Calu3 (cell line): ENCODE measurements at places on chromosomes 12 and 14. TPM values are rescaled to one million over a fixed set of nuclear protein-coding genes. Genes with fewer than 3 reads are reported as not detected.

Gene BBOF1
- total RNA-seq = 1.3 and 1.8 TPM in 2 replicates

Gene FOXM1
- total RNA-seq = 85.8 and 103 TPM in 2 replicates

Gene DPPA3
- not detected in 2 replicates for total RNA-seq

DNA sequence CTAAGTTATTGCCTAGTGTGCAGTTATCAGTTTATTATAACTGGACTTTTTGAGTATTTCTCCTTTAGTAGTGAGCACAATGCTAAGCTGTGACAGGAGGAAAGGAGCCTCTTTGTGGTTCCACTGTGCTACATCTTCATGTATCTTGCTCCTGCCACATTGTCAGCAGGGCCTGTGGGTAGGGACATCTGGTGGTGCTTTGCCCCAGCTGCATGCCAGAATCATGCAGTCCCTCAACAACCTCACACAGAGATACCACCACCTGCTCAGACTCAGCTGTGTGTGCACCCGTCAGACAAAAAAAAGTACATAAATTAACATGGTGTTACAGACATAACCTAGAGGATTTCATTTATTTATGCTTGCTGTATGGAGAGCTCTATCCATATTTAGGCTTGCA is 51.1 kb downstream of the MIS18BP1 start:
- no peaks in the 10 kb centered on the region for H3K27me3 ChIP-seq
- no peak overlapping the region for H3K27ac ChIP-seq
- DNase-seq = no peak
- no peaks in the 10 kb centered on the region for H3K4me1 ChIP-seq

Gene PTHLH
- total RNA-seq = 0.91 and 1.3 TPM in 2 replicates

GRCh38 chr12:14514154-14514842 is 53.4 kb downstream of the PLBD1 start:
- peak; percentile 72 for DNase-seq
- H3K27ac ChIP-seq = peak overlapping the region; percentile 63
- H3K4me1 ChIP-seq = peaks cover 24% of the 10 kb centered on the region
- peaks cover 19% of the 10 kb centered on the region for H3K36me3 ChIP-seq
- no peaks in the 10 kb centered on the region for H3K27me3 ChIP-seq
- no peak overlapping the region for H3K4me3 ChIP-seq

- H3K27me3 ChIP-seq = no peaks in the 10 kb centered on the region
- peaks cover 12% of the 10 kb centered on the region for H3K4me1 ChIP-seq
- no peak overlapping the region for H3K4me3 ChIP-seq
- no peaks in the 10 kb centered on the region for H3K36me3 ChIP-seq
- H3K27ac ChIP-seq = no peak overlapping the region
- no peak for DNase-seq
Observed at GRCh38 chr14:44700694-44701093, 193.6 kb upstream of the FSCB start.

DNA sequence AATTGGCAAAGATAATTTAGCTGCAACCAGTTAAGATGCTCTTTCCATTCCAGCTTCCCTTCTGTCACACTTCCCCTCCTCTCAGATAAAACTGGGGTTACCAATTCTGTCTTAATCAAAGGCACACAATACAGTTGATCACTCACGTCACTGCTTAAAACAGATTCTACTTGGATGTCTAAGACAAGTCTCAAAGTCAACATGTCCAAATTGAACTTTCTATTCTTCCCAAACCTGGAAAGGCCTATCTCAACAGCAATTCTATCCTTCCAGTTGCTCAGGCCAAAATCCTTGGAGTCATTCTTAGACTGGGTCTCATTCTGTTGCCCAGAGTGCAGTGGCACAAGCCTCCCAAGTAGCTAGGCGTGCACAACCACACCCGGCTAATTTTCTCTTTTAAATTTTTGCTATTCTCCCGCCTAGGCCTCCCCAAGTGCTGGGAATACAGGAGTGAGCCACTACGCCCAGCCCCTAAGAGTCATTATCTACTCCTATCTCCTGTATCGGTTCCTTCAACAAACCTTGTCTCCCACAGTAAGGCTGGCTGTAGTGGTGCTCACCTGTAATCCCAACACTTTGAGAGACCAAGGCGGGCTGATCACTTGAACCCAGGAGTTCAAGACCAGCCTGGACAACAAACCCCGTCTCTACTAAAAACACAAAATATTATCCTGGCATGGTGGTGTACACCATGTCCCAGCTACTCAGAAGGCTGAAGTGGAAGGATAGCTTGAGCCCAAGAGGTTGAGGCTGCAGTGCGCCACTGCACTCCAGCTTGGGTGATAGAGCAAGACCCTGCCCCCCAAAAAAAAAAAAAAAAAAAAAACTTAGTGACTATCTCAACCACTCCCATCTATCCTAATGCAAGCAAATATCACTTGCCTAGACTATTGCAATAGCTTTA is 4.7 kb downstream of the RPS29 start:
- H3K27me3 ChIP-seq = no peaks in the 10 kb centered on the region
- H3K27ac ChIP-seq = peak overlapping the region; percentile 32
- peaks cover 75% of the 10 kb centered on the region for H3K36me3 ChIP-seq
- H3K4me1 ChIP-seq = peaks cover 33% of the 10 kb centered on the region
- DNase-seq = no peak

- DNase-seq = no peak
- no peaks in the 10 kb centered on the region for H3K36me3 ChIP-seq
- H3K4me1 ChIP-seq = peaks cover 16% of the 10 kb centered on the region
- H3K27me3 ChIP-seq = no peaks in the 10 kb centered on the region
Observed at GRCh38 chr12:26135571-26135970, 10.7 kb upstream of the BHLHE41 start.

- H3K27ac ChIP-seq = peak overlapping the region; percentile 86
- peaks cover 20% of the 10 kb centered on the region for H3K36me3 ChIP-seq
- no peaks in the 10 kb centered on the region for H3K27me3 ChIP-seq
Observed at GRCh38 chr12:122063694-122064024, 14.9 kb upstream of the MLXIP start.

Gene SERPINA5
- 20.7 and 21.6 TPM in 2 replicates for total RNA-seq

GRCh38 chr12:61311413-61311812 is 948.8 kb upstream of the USP15 start:
- no peak overlapping the region for H3K27ac ChIP-seq
- no peak for DNase-seq
- no peaks in the 10 kb centered on the region for H3K27me3 ChIP-seq
- no peaks in the 10 kb centered on the region for H3K4me1 ChIP-seq

GRCh38 chr12:129971721-129972120 is 67.9 kb upstream of the TMEM132D start:
- no peak overlapping the region for H3K27ac ChIP-seq
- no peak overlapping the region for H3K4me3 ChIP-seq
- H3K27me3 ChIP-seq = no peaks in the 10 kb centered on the region
- no peaks in the 10 kb centered on the region for H3K4me1 ChIP-seq

GRCh38 chr14:91829511-91829910 is 37.8 kb downstream of the TC2N start:
- no peak for DNase-seq
- peaks cover 73% of the 10 kb centered on the region for H3K4me1 ChIP-seq
- H3K4me3 ChIP-seq = peak overlapping the region; percentile 47
- no peaks in the 10 kb centered on the region for H3K27me3 ChIP-seq
- peak overlapping the region; percentile 79 for H3K27ac ChIP-seq
- H3K36me3 ChIP-seq = peaks cover 32% of the 10 kb centered on the region

GRCh38 chr14:42111355-42111754 is 504.7 kb downstream of the LRFN5 start:
- no peak overlapping the region for H3K4me3 ChIP-seq
- H3K27me3 ChIP-seq = no peaks in the 10 kb centered on the region
- no peaks in the 10 kb centered on the region for H3K36me3 ChIP-seq
- DNase-seq = no peak
- H3K4me1 ChIP-seq = no peaks in the 10 kb centered on the region
- no peak overlapping the region for H3K27ac ChIP-seq

DNA sequence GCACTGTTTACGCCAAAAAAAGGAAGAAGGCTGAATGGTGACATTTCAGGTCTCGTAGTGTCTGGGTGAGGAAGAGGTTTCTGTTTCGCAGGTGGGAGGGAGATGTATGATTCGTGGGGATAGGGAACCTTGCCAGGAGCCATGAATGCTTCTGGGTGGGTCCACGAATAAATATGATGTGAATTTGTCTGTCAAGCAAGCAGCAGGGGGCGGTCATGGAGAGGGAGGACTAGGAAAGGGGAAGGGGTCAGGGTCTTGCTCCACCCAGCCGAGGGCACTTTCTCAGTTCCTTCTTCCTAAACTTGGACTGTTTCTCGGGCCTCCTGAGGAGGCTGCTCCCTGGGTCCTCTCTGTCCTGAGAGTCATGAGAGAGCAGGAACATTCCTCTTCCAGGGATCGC is 72.5 kb downstream of the LGMN start:
- DNase-seq = no peak
- no peaks in the 10 kb centered on the region for H3K4me1 ChIP-seq
- no peaks in the 10 kb centered on the region for H3K36me3 ChIP-seq
- H3K27ac ChIP-seq = no peak overlapping the region

GRCh38 chr12:6442836-6443235 is 1.9 kb upstream of the CD27 start:
- H3K27me3 ChIP-seq = no peaks in the 10 kb centered on the region
- no peak overlapping the region for H3K4me3 ChIP-seq
- H3K4me1 ChIP-seq = no peaks in the 10 kb centered on the region
- H3K36me3 ChIP-seq = peaks cover 10% of the 10 kb centered on the region

Gene SDR9C7
- not detected in 2 replicates for total RNA-seq

Gene GZMB
- not detected in 2 replicates for total RNA-seq

Gene BDKRB2
- 0.27 and 0.28 TPM in 2 replicates for total RNA-seq

- no peak overlapping the region for H3K27ac ChIP-seq
- DNase-seq = no peak
- H3K4me1 ChIP-seq = no peaks in the 10 kb centered on the region
- peaks cover 4% of the 10 kb centered on the region for H3K36me3 ChIP-seq
Observed at GRCh38 chr14:74364271-74364880, 16.1 kb downstream of the VRTN start.

Gene SLC17A8
- not detected in 2 replicates for total RNA-seq

Gene TMEM179
- total RNA-seq = not detected in 2 replicates

DNA sequence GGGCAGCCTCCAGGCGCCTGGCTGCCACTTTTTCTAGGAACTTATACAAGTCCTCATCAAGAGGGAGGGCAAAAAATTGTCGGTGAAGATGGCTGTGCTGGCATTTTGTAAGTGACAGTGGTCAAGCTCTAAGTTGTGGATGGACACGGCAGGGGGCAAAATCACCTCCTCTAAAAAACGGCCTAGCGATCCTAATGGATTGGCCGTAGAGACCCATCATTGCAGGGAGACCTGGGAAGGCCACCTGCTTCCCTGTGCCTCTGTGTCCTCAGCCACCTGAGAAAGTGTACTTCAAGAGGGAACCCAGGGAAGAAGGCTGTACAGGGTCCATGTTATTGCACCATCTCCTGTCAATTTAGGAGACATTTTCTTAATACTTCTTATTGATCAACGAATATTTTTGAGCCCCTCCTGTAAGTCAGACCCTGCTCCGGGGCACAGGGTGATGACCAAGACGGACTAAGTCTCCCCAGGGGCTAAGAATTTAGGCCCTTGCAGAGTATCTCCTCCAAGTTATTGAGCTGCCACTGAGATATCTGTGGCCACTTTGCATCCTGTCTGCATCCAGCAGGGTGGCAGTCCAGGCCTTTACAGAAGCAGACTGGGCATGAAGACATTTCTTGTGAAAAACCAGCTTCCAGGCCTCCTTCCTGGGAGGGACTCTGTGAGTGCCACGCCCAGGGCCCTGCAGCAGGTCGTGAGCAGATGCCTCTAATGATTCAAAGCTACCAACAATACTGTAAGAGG is 40.5 kb downstream of the PSMA6 start:
- H3K27ac ChIP-seq = peak overlapping the region; percentile 100
- peak overlapping the region; percentile 54 for H3K4me3 ChIP-seq
- peaks cover 51% of the 10 kb centered on the region for H3K4me1 ChIP-seq
- DNase-seq = peak; percentile 66
- H3K36me3 ChIP-seq = peaks cover 22% of the 10 kb centered on the region

- H3K36me3 ChIP-seq = peaks cover 39% of the 10 kb centered on the region
- peaks cover 29% of the 10 kb centered on the region for H3K4me1 ChIP-seq
- peak; percentile 28 for DNase-seq
- peak overlapping the region; percentile 94 for H3K4me3 ChIP-seq
- no peaks in the 10 kb centered on the region for H3K27me3 ChIP-seq
- H3K27ac ChIP-seq = peak overlapping the region; percentile 78
Observed at GRCh38 chr12:20368651-20369304, 441 bp downstream of the PDE3A start.
